PC-3 (cell line): ENCODE measurements at places on chromosomes 3 and 15.
A peak's percentile ranks its signal among the peaks of the same experiment; 100 is the strongest.

- no peak for DNase-seq
Observed at GRCh38 chr3:27060336-27060735, 308.8 kb downstream of the NEK10 start.

DNA sequence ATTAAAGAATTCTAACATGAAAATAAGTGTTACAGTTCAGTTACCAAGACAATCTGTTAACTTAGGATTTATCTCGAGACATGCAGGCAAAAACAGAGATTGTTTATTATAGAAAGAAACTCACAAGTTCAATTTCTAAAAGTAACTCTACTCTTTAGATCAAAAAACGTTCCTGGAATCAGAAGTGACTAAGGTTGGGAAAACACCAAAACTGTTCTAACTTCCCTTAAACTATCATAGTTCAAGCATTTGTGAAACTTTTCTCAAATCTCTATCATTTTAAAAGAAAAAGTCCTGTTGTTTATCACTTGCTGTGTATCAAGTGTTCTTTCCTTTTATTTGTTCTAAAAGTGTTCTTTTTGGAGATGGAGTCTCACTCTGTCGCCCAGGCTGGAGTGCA, 8.7 kb downstream of the WDR82 start:
- DNase-seq = no peak

DNA sequence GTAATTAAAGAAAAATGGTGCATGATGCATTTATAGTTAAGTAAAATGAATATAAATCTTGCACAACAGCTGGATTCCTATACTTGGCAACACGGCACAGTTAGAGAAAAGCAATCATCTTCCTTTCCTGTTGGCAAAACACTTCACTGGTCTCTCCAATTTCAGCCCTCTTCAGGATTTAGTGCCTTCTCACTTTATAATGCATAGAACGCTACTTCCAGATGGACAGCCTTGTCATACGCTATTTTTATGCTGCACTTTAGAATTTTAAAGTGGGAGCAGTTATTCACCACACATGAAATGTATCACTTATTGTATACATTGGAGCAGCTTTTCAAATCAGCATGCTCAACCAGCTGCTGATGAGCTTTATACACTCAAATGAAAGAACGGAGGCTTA, 194.4 kb upstream of the GBE1 start:
- no peak for DNase-seq

DNA sequence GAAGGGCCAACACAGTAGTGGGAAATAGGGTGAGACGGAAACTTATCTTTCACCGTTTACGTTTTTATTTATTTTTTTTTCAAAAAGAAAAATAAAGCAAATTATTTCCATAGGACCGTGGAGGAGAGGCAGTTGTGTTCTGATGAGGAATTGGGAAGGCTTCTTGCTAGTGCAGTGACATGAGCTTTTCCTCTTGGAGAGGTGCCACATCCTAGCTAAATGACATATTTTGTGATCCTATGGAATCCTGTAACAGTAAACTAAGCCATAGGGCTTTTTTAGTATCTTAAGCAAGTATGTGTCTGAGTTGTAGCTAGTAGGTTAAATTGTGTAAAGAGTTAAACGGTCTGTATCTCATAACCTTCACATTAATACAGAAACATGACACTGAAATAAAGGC, 609.9 kb downstream of the RBMS3 start:
- DNase-seq = no peak

- peak; percentile 71 for DNase-seq
Observed at GRCh38 chr15:45307230-45307924, 55.3 kb downstream of the SLC28A2 start.

- DNase-seq = no peak
Observed at GRCh38 chr3:14539384-14539741, 779 bp downstream of the GRIP2 start.

DNA sequence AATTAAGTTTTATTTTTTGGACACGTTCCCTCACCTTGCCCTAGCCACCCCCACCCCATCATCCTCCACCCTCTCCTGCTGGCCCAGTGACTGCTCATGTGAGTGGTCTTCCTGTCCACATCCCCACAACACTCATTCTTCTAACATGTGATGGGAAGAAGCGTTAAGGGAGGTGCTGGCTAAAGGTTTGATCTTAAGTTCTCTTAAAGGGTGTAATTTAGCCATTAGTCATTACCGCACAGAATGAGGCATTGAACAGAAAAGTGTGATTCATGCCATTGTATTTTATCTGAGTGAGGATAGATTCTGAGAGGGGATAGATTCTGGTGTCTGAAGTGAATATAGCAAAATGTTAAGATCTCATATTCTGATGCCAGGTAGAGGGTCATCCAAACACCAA, 272.9 kb upstream of the TPM1 start:
- peak; percentile 81 for DNase-seq

DNA sequence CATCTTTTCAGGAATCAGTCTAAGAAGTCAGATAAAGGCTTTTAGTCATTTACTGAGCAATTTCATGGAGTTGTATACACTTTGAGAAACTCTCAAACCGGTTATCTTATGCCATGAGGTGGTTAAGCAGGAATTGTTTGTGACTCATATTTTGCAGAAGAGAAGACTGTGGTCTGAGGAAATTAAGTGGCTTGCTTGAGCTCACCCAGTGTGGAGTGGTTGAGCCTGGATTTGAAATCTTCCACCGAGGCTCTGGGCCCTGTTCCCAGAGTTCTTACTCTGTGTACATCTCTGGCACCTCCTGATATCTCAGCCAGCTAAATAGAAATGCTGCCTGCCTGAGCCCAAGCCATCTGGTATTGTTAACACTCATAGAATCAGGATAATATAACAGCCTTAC, 37.8 kb upstream of the BCL6 start:
- DNase-seq = peak; percentile 95

GRCh38 chr15:28945626-28946230, 60.0 kb downstream of the APBA2 start:
- no peak for DNase-seq

GRCh38 chr3:27174530-27174929, 194.7 kb downstream of the NEK10 start:
- no peak for DNase-seq

- DNase-seq = peak; percentile 18
Observed at GRCh38 chr3:43316783-43317460, 30.6 kb downstream of the SNRK start.

- no peak for DNase-seq
Observed at GRCh38 chr3:170352936-170353335, 4.6 kb upstream of the SKIL start.

- peak; percentile 76 for DNase-seq
Observed at GRCh38 chr3:28924744-28925360, 356.0 kb upstream of the RBMS3 start.

DNA sequence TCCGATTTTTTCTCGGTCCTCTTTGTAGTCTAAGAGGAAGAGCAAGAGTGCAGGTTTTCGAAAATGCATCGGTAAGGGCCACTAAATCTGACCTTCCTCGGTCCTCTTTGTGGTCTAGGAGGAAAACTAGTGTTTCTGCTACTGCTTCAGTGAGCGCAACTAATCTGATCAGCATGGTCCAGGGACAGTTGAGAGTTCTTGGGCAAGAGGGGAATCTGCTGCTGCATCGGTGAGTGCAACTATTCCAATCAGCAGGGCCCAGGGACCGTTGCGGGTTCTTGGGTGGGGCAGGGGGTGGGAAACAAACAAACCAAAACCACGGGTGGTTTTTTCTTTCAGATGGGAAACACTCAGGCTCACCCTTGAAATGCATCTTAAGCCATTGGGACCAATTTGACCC, 10.5 kb upstream of the OSBPL11 start:
- no peak for DNase-seq

DNA sequence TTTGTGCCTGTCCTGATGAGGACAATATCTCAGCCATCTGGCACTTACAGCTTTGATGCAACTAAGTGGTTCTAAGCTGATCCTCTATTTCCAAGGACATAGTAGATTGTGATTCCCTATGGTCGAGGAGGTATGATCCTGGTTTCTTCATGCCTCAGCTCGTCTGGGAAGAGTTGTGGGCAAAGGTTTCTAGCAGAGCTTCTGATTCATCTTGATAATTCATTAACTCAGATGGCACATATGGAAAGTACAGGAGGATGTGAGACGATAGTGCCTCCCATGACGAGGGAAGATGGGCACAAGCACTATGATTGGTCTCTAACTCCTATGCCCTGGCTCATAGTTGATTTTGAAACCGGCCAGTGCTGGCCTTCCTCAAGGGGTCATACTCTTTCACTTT, 334.2 kb upstream of the SEMA6D start:
- DNase-seq = no peak

GRCh38 chr15:38069511-38070011, 135.1 kb downstream of the TMCO5A start:
- peak; percentile 92 for DNase-seq

DNA sequence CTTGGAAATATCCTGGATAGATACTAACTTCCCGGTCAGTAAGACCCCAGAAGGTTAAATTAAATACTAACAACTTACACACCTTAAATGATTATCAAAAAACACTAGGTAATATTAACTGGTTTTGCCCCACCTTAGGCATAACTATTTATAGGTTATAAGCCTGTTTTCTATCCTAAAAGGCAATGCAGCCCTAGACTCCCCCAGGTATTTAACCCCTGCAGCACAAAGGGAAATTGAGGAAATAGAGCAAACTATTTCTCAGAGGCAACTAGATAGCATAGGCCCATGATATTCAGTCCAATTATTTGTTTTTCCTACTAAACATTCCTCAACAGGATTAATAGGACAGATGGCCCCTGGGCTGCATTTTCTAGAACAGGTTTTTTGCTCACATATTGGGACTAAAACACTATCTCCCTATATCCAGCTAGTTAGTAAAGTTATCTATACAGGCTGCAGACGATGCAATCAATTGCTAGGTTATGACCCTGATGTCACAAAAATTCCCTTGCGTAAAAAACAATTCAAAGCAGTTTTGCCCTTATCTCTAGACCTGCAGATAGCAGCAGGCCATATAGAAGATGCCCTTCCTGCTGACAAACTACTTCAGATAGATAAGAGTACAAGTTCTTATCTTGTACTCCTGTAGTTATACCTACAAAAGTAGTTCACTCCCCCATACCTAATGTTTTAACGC, 221.3 kb downstream of the DTWD1 start:
- no peak for DNase-seq

- no peak for DNase-seq
Observed at GRCh38 chr3:3178498-3179328, 778 bp downstream of the CRBN start.

DNA sequence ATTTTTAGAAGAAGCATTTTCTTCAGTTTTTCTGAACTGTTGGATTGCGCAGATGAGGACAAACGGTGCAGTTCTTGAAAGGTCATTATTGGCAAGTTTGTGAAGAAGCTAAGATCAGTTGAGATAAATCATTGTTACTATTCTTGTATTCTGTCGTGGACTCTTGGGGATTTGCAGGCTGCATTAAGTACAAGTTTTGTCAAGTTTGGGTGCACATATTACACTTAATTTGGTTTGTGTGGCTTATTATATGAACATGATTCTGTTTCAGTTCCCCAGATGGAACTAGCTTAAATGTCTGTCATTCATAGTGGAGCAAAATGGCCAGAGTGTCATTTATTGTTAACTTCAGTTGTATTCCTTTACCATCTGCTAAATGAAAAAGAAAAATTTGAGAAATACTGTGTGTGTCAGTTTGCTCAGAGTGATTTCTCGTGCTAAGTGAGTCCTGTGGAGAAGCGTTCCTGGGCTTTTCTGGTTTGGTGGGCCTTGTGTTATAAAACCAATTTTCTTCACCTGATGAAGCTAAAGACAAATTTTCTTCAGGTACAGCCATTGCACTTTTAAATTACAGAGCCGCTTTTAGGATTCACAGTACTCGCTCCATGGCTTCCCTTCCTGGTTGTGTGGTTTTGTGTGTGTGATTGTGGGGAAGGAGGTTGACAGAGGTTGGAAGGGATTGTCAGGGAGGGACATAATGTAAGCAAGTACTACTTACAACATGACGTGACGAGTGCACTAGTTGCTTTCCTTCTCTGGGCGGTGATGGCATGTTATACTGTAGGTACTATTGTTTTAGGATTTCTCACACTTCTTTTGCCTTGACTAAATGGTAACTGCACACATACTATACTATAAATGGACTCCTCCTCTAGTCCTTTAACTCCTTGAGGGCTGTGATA, 1.7 kb downstream of the AKAP13 start:
- DNase-seq = peak; percentile 28

- peak; percentile 30 for DNase-seq
Observed at GRCh38 chr3:16888785-16889607, 4.2 kb downstream of the PLCL2 start.

GRCh38 chr3:128273841-128274573, 120.7 kb downstream of the EEFSEC start:
- DNase-seq = no peak

GRCh38 chr15:74400915-74401757, 32.6 kb downstream of the SEMA7A start:
- peak; percentile 93 for DNase-seq

GRCh38 chr15:92409006-92409405, 15.3 kb downstream of the ST8SIA2 start:
- no peak for DNase-seq

DNA sequence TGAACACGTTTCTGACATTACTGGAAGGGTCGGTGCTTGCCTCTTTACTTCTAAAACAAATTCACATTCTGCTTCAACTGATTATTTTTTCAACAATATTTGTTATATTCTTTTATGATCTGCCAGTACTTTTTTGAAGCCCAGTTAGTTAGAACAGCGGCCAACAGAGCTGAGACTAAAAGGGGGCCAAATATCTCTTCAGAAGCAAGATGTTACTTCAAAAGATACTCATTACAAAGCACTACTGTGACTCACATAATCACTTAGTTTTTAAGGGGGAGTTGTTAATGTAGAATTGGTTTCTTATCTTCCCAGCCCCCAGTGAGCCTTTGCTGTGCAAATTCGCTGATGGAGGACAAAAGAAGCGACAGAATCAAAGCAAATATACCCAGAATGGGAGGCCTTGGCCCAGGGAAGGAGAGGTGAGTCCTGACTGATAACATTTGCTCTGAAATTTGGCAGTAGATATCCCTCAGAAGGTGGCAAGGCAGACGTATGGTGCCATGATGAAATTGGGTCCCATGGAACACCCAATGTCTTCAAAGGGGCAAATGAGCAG, 587.8 kb downstream of the RBMS3 start:
- DNase-seq = no peak

DNA sequence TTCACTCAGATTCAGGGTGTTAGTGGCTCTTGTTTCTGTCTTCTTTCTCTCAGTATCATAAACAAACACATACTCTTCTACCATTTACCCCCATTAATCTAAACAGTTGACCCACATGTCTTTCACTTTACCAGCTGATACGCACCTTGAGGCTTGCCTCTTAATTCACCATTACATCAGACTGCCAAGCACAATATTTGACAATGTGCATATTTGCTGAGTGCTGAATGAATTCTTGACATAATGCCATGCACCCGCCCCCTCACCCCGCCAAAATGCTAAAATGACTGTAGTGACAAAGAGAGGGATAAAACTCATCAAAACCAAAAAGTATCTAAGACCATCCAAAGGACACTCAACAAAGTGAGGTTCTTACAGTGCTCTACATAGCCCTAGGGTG, 57.4 kb downstream of the NGLY1 start:
- peak; percentile 27 for DNase-seq

GRCh38 chr15:47963265-47963664, 157.5 kb upstream of the SLC24A5 start:
- DNase-seq = no peak
